CD4-positive, alpha-beta T cell treated with Interleukin-15 for 1 hour (primary cell): ENCODE measurements at places on chromosomes 1 and 21.

GRCh38 chr1:193538680-193539079 is 352.3 kb upstream of the B3GALT2 start:
- DNase-seq = no peak

DNA sequence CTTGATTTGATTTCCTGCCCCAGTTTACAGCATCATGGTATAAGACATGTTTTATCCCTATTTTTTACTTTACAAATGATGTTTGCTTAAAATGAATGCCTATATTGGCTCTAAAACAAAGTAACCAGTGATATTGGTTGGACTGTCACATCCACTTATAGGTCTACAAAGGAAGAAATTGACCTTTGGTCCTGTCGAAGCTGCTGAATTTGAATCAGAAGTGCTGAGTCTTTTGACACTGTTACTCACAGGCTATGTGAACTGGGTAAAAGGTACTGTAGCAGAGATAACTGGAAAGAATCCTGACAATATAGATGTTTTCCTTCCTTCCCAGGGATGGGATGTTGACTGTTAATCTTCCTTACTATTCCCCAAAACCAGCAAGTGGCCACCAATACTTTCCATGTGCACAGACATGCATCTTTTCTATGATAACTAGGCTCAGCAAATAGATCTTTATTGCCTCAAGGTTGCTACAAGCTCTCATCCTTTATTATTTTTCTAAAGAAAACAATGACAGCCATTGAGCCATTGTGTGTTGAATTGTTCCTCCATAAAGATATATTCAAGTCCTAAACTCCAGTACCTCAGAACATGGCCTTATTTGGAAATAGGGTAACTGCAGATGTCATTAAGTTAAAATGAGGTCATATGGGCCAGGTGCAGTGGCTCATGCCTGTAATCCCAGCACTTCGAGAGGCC is 175.9 kb upstream of the NR5A2 start:
- no peak for DNase-seq

DNA sequence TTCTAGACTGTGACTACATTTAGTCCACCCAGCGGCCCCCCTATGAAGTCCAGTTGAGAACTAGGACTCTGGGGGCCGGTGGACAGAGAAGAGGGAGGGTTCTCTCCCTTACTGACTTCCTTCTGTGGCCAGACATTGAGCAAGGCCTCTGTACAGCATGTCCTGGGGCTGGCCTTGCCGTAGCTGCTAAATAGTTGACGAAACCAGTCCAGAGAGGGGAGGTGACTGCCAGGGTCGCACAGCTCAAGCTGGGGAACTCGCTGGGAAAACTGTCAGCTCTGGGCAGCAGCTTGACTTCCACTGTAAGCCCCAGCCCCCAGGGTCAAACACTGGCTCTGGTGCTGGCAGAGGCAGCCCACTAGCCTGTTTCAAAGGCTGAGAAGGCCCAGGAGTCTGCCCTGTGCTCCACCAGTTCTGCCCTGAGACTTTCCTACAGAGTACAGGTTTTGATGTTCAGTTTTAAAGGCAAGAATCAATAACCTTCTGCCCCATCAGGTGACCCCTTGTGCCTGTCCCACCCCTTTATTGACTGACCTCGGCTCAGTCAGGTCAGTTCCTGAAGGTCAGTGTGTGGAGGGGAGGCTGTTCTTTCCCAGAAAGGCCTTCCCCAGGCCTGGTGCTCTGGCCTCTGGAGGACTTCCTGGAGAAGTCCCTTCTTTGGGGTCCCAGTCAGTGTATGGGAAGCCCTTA is 14.1 kb downstream of the PCSK9 start:
- no peak for DNase-seq

- DNase-seq = no peak
These were observed 339 bp downstream of the LHX4 start for GRCh38 chr1:180230416-180230790.

DNA sequence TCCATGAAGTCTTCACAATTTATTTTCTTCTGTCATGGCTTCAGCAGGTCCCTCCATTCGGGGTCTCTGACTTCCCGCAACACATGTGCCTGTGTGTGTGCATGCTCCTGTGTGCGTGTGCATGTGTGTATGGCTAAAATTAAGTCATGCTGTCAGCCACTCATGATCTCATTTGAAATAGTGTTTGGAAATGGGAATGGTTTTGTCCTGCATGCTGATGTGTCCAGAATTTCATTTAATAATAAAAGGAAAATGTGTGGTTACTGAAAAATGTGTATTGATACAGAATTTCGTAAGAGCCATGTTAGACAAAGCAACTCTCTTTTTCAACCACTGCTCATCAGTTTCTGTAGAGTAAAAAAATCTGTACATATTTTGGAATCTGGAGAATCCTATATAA is 123.8 kb upstream of the PRDX6 start:
- DNase-seq = no peak

DNA sequence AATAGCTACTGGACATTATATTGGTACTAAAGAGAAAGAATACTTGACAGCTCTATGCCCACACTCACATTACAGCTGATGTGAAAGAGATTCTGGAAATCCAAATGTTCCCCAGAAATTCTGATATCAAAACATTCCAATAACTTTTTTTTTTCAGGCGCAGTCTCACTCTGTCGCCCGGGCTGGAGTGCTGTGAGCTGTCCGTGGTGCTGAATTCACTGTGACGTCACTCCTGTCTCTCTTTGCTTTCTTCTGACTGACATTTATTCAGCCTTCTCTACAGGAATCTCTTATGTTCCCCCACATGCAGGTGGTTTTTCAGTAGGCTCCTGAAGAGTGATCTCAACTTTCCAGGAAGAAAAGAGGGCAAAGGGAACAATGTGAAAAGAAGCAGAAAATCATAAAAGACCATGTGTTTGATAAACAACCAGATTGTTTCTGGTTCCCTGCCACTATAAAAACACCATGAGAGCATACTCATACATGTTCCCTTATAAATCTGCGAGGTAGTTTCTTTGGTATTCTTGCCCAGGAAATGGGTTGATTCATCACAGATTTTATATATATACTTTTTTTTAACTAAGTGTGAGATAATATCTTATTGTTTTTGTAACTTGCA is 6.2 kb downstream of the S100A7A start:
- peak; percentile 23 for DNase-seq

DNA sequence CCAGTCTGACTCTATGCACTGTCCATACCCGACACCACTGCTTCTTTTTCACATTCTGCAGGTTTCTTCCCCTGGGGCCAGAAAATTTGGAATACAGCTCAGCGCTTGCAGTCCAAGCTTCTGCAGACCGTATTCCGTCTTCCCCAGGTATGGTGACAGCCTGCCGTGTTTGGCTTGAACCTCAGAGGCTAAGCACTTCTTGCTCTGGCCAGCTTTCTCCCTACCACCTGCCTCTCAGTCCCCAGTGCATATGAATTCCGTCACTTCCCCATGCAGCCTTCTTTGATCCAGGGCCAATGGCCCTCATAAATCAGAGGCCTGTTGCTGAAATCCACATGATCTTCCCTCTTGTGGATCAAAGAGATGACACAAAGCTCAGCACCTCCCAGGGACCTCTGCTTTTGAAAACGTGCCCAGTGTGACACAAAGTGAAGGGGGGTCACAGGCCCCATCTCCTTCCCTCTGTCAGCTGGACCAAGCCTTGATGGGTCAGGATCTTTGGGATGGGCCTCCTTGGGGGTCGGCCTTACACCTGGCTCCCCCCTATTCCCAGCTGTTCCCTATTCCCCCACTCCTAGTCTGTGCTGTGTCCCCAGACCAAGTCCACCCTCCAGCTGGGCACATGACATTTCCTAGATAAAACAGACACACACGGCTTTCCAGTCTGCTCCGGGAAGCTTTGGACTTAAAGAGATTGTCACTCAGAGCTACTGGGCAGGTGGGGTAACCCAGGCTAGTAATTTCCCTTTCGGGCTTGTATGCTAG is 66.6 kb downstream of the HMGB4 start:
- DNase-seq = no peak

GRCh38 chr1:43232482-43232881 is 37.3 kb upstream of the TMEM125 start:
- no peak for DNase-seq

- DNase-seq = no peak
These were observed 30.9 kb upstream of the TAL1 start for GRCh38 chr1:47262787-47263413.

GRCh38 chr1:15727866-15728534 is 8.1 kb upstream of the SLC25A34 start:
- no peak for DNase-seq

DNA sequence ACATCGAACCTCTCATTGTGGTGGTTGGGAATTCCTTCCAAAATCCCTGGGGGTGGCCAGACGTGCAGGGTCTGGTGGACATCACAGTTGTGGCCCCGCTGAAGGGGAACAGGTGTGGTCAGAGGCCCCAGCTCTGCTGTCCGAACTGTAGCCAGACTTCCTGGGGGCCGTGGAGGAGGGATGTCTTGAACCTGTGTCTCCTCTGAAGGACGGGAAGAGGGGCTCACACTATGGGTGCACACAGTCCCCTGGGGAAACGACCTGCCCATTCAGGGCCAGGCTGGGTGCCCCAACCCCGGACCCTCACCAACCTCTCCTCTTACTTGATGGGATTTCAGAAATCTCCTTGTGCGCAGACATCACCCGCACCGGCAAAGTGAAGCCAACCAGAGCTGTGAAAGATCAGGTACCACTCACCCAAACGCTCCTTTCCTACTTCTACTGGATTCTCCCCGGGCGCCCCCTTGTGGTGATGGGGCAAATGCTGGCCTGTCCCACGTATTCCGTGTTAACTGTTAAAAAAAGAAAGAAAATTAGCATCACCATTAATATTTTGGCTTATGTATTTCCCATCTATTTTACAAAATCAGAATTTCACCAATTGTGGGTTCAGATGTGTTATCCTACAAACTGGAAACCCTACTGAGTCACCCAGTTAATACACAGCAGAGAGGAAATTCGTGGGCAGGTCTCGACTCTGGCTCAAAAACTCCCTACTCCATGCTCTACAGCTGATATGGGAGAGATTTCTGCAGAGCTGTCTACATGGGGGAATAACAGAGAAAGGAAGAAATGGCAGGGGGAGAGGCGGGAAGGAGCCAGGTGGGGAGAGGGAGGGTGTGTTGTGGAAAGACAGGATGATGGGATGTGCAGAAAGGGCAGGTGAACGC is 28.1 kb downstream of the PADI4 start:
- peak; percentile 31 for DNase-seq

DNA sequence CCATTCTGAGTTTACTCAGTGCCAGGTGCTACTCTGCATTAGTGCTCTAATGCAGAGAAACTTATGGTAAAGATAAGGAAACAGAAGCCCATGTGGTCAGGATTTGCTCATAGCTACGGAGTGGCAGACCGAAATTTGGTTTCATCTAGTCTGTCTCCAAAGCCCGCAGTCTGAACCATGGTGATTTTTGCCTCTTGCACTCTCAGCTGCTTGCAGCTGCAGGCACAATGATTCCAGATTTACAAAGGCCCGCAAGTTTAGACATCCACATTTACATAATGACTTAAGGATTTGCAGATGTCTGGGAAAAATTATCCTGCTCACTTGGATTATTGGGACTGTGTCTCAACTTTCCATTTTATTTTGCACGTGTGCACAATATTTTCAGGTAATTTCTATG is 161.3 kb upstream of the KCNJ6 start:
- DNase-seq = no peak

DNA sequence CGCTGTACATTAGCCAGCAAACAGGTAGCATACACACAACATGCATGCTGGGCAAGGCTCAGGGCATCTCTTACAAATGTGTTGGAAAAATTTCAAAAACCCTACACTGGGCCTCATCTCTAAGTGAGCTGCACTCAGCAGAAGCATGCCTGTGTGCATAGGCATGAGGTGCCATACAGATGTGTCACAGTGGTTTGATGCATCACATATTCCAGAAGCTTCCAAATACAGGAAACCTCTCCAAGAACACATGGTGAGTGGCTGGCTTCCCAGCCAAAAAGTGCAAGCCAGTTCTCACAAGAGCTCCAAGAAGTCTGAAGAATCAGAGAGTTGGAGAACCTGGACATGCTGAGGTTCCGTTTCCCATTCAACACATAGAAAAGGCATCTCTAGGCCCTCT is 58.3 kb downstream of the CD46 start:
- no peak for DNase-seq

DNA sequence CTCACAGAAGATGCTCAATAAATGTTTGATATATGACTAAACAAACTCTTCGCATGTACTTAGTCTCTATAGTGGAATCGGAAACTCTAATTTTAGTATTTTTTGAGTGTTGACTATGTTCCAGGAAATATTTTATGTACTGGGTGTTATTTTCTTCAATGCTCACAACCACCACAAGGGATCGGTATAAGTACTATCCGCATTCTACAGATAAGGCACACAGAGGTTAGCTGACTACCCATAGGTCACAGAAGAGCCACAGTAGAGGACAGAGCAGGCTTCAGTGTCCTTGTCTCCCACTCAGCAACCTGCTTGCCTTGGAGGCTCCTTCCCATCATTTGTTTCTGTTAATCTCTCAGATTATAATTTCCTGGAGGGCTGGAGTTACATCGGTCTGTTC is 451.3 kb downstream of the OMA1 start:
- DNase-seq = no peak

- no peak for DNase-seq
These were observed 8.3 kb downstream of the FRRS1 start for GRCh38 chr1:99758073-99758511.

DNA sequence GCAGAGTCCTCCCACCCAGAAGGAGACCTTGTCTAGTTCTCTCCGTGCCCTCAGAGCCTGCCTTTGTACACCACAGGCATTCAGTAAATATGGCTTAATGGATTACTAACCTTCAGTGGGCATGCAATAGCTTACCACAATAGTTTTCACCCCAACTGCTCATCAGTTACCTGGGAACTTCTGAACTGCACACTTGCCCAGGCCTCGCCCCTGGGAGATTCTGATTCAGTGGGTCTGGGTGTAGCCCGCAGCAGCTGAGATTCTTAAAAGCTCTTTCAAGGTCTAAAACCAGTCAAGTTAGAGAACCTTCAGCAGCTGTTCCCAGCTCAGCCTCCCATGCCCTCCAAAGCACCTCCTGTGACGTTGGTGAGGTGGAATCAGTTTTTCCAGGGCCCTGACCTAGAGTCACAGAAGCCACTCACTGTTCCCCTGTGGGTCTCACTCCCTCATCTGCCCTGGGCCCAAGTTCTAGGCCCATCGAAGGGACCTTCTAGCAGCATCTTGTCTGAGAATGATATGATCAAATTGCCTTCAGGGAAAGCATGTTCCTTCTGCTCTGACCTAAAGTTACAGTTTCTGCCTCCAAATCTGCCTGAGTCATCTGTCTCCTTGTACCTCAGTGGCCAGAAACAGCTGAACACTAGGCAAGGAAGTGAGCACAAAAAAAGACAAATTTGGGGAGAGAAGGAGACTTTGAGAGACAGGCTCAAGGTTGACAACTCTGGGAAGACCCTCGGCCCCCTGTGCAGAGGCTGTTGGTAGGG is 10.8 kb downstream of the ASAP3 start:
- no peak for DNase-seq

DNA sequence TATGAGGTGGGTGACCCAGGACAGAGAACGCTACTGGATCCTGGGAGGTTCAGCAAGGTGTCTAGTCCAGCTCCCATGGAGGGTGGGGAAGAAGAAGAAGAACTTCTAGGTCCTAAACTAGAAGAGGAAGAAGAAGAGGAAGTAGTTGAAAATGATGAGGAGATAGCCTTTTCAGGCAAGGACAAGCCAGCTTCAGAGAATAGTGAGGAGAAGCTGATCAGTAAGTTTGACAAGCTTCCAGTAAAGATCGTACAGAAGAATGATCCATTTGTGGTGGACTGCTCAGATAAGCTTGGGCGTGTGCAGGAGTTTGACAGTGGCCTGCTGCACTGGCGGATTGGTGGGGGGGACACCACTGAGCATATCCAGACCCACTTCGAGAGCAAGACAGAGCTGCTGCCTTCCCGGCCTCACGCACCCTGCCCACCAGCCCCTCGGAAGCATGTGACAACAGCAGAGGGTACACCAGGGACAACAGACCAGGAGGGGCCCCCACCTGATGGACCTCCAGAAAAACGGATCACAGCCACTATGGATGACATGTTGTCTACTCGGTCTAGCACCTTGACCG is 8.6 kb upstream of the PIGV start:
- DNase-seq = no peak
